NCI-H2081 (cell line): ENCODE measurements at places on chromosomes 3 and 15.

DNA sequence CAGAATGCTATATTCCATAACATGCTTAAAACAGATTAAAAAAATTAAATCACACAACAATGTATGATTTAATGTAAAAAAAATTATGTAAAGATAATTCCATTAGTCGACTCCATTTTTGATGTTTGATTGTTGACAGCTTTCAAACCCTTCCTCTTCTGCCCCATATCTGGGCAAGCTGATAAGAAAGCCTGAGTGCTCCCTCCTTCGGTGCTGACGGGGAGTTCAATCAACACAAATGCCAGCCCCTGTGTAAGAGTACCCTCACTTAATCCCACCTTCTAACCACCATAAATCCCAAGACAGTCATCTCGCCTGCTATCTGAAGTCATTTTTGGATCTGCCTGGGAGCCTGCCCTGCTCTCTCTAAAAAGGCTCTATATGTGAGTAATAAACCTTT is 59.8 kb upstream of the IP6K2 start:
- no peak for DNase-seq

DNA sequence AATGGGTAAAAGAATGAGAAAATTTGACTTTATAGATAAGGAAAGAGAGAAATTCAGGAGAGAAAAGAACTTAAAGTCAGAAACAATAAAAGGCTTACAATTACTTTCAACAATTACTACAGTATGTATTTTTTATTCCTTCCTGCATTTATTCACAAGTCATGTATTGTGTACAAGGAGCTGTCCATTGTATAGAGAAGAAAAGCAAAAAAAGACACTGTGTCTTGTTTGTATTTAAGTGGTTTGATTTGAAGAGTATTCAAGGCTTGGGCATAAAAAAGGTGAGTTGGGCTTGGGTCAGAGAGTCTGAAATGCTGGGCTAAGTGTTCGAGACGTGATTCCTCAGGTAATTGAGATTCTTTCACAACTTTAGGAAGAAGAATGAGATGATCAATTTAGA is 394.2 kb upstream of the ROBO2 start:
- DNase-seq = no peak

DNA sequence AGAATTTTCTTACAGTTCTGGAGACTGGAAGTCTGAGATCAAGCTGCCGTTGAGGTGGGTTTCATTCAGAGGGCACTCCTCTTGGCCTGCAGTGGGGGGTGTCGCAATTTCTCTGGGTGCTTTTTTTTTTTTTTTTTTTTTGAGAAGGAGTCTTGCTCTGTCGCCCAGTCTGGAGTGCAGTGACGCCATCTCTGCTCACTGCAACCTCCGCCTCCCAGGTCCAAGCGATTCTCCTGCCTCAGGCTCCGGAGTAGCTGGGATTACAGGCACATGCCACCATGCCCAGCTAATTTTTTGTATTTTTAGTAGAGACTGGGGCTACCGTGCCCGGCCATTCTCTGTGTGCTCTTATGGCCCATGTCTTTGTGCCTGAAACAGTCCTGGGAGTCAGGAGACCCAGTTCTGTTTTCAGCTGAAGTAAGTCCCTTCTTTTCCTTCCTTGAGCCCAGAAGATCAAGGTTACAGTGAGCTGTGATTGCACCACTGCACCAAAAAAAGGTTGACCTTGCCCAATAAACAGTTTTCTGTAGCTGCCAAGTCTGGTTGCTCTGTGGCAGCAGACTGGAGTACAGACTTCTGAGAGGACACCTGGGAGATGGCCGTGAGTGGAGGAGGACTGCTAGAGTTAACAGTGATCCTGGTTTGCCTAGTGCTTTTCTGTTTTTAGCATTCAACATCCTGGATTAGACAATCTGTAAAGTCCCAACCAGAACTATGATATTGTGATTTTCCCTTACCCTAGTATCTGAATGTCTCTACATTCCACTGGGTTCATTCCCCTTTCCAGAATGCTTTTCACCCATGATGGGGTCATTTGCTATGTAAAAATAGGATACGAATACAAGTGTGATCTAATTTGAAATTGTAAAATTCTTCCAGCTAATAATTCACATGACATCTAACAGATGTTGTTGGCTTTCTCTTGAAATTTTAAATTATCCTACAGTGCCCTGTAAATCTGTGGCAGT is 76.6 kb upstream of the RNF7 start:
- DNase-seq = no peak

- DNase-seq = no peak
These were observed 84.8 kb downstream of the SERPINI1 start for GRCh38 chr3:167820102-167820865.
